ENCODE measurements at places on chromosomes 13 and 19. TPM values are rescaled to one million over a fixed set of nuclear protein-coding genes. Genes with fewer than 3 reads are reported as not detected.

Gene GNA15
- 19.5 TPM for total RNA-seq

Gene ZNF844
- 9.1 TPM for total RNA-seq

Gene NLRP11
- total RNA-seq = not detected

Gene LRP3
- total RNA-seq = 0.43 TPM

Gene PLIN5
- total RNA-seq = 1.1 TPM

Gene PRR12
- 49.7 TPM for total RNA-seq

Gene MAN2B1
- total RNA-seq = 115 TPM
